ENCODE measurements at places on chromosomes 5 and 9. TPM values are rescaled to one million over a fixed set of nuclear protein-coding genes. Genes with fewer than 3 reads are reported as not detected.
A peak's percentile ranks its signal among the peaks of the same experiment; 100 is the strongest.

The TAF11L10 gene
- total RNA-seq, result not detected

The FBLL1 gene
- 0.31 TPM for total RNA-seq

GRCh38 chr5:63400079-63400478 is 562.2 kb downstream of the HTR1A start:
- no peaks in the 10 kb centered on the region for H3K27me3 ChIP-seq
- DNase-seq, result no peak
- no peak overlapping the region for H3K27ac ChIP-seq

DNA sequence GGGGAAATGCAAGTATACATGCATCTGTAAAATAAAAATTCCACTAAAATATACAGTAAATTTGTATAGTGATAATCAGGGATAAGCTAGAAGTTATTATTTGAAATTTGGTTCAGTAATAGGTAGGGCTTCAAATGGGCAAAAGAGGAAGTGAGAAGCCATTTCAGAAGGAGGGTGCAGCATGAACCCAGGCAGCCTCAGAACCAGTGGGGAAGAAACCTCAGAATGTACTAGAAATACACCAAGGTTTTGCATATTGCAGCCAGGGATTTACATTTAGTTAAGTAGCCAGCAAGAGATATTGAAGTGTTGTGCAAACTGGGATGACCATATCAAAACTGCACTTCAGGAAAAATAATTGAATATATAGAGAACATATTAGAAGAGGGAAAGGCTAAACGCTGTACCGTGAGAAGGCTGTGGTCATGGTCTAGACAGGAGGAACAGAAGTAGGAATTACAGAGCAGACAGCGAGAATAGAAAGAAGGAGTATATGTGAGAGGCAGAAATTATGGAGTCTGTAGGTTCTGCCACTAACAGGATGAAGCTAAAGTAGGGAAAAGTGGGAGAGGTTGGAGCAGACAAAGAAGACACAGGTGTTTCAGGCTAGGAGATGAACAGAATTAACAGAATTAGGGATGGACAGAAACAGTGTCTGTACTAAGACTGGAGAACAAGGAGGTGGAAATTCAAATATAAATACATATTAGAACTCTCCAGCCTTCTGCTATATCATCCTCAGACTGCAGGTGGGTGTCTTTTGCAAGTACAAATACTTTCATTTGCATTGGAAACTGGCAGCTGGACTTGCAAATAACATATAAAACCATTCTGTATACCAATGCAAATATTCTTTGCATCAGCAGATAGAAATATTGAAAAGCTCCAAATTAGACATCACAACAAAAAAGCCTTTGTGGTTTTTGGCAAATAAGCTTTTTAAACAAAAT is 335.6 kb downstream of the ZNF608 start:
- H3K36me3 ChIP-seq, result no peaks in the 10 kb centered on the region
- no peaks in the 10 kb centered on the region for H3K27me3 ChIP-seq
- H3K27ac ChIP-seq, result no peak overlapping the region
- DNase-seq, result no peak
- no peaks in the 10 kb centered on the region for H3K4me1 ChIP-seq

GRCh38 chr5:147538236-147538635 is 28.4 kb upstream of the DPYSL3 start:
- H3K27me3 ChIP-seq, result no peaks in the 10 kb centered on the region
- DNase-seq, result no peak
- H3K27ac ChIP-seq, result no peak overlapping the region
- no peaks in the 10 kb centered on the region for H3K4me1 ChIP-seq

DNA sequence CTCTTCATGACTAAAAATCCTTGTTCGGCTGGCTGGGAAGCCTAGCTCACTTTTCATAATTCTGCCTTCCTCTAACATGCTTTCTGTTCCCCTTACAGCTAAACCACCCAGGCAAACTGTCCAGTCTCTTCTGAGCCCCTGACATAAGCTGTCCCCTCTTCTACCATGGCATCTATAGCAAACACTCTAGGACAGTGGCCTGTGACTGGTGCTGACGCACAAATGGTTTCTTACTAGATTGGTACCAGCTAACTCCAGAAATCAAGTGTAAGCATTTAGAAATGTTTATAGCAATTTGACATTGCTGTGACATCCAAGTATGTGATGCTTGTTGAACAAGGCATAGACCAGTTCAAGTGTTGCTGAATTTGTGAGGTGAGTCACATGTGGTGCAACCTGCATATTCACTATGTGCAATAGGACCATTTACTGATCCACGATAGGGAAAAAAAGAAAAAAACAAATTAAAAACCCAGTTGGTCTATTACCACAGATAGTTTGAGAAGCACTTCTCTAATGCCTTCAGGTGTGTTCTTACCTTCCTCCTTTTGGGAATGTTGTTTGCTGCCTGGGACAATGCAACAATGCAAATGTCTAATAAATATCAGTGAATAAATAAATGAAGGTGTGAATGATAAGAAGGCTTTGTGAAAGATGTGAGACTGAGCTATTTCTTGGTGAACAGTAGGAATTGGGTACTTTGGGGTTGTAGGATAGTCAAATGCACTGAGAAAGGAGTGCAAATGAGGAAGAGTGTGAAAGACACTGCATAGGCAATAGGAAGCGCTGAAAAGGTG is 22.4 kb downstream of the ELOVL7 start:
- H3K27me3 ChIP-seq, result no peaks in the 10 kb centered on the region
- H3K4me1 ChIP-seq, result no peaks in the 10 kb centered on the region
- no peak overlapping the region for H3K4me3 ChIP-seq
- H3K36me3 ChIP-seq, result no peaks in the 10 kb centered on the region
- DNase-seq, result no peak
- H3K27ac ChIP-seq, result no peak overlapping the region

GRCh38 chr5:19002111-19002510 is 985.9 kb downstream of the CDH18 start:
- H3K36me3 ChIP-seq, result no peaks in the 10 kb centered on the region
- H3K27me3 ChIP-seq, result no peaks in the 10 kb centered on the region
- H3K4me1 ChIP-seq, result no peaks in the 10 kb centered on the region

DNA sequence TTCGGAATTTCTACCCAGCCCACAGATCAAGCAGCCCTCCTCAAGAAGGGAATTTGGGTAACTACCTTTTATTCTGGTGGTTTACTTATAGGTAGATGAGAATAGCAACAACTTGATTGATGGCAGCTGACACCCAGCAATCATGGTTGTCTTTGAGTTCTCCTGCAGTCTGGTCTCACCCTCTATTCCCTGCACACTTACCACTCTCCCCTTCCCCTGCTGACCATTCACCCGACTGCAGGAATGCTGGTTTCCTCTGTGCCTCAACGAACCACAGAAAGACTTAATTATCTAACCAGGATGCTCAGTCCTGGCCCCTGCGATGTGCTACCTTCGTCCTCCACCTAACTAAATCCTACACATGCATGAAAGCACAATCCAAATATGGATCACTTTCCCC is 243.0 kb downstream of the RFK start:
- no peaks in the 10 kb centered on the region for H3K4me1 ChIP-seq
- H3K27ac ChIP-seq, result no peak overlapping the region
- no peak for DNase-seq
- H3K4me3 ChIP-seq, result no peak overlapping the region
- no peaks in the 10 kb centered on the region for H3K27me3 ChIP-seq
- H3K36me3 ChIP-seq, result no peaks in the 10 kb centered on the region

GRCh38 chr5:35884773-35885172 is 28.1 kb downstream of the IL7R start:
- H3K4me3 ChIP-seq, result no peak overlapping the region
- no peaks in the 10 kb centered on the region for H3K27me3 ChIP-seq
- H3K27ac ChIP-seq, result no peak overlapping the region
- H3K4me1 ChIP-seq, result no peaks in the 10 kb centered on the region
- H3K36me3 ChIP-seq, result no peaks in the 10 kb centered on the region

DNA sequence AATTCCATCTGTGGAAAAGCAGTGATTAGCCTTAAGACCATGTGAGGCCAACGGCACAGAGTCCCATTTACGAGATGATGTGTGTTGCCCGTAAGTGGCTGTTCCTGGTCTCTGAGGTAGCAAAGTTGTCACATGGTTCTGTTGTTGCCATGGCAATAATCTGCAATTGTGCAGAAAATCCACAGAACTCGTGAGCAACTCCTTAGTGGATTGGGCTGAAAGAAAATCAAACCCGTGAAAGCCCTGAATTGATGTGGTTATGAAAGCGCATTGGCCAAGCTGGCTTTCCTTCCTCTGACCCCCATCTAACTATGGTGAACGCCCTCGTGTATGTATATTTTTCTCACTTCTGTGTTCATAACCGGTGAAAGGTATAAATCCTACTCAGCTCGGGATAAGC is 614.7 kb downstream of the EBF1 start:
- no peak overlapping the region for H3K27ac ChIP-seq
- H3K36me3 ChIP-seq, result no peaks in the 10 kb centered on the region
- DNase-seq, result no peak

DNA sequence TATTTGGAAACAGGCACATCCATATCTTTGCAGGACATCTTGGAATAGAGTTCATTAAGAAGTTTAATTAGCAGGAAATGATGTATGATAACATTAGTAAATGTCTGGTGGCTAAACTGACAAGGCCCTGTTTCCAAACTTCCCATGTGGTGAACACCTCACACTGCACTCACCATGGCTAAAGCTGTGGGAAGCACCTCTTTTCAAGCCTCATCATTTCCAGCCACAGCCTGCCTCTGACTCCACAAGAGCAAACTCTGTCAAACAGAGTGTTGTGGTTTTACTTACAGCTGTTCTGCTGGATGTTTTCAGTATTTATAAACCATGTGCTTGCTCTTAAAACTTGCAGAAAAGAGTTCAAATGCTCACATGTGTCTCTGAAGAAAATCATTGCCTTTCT is 14.9 kb upstream of the NDUFB6 start:
- DNase-seq, result no peak
- no peaks in the 10 kb centered on the region for H3K4me1 ChIP-seq
- no peaks in the 10 kb centered on the region for H3K27me3 ChIP-seq
- no peaks in the 10 kb centered on the region for H3K36me3 ChIP-seq
- H3K27ac ChIP-seq, result no peak overlapping the region

The ATP6V1G1 gene
- total RNA-seq, result 37.1 TPM

DNA sequence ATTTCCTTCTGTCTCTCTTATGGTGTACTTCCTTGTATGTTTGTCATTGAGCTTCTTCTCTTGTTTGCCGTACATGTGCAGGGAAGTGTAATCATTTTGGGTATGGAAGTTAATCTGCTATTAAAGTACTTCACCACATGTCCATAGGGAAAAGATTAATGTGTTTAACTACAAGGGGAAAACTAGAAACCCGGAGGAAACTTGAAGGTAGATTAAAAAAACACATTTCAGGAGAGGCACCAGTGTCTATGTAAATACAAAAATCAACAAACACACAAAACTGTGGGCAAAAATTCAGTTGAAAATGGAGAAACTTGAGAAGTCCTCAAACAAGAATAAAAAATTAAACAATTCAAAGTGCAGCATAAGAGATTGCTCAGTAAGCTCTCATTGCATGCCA is 166.4 kb downstream of the PBX3 start:
- H3K4me3 ChIP-seq, result no peak overlapping the region
- no peaks in the 10 kb centered on the region for H3K4me1 ChIP-seq
- no peaks in the 10 kb centered on the region for H3K27me3 ChIP-seq
- H3K36me3 ChIP-seq, result no peaks in the 10 kb centered on the region
- no peak for DNase-seq

DNA sequence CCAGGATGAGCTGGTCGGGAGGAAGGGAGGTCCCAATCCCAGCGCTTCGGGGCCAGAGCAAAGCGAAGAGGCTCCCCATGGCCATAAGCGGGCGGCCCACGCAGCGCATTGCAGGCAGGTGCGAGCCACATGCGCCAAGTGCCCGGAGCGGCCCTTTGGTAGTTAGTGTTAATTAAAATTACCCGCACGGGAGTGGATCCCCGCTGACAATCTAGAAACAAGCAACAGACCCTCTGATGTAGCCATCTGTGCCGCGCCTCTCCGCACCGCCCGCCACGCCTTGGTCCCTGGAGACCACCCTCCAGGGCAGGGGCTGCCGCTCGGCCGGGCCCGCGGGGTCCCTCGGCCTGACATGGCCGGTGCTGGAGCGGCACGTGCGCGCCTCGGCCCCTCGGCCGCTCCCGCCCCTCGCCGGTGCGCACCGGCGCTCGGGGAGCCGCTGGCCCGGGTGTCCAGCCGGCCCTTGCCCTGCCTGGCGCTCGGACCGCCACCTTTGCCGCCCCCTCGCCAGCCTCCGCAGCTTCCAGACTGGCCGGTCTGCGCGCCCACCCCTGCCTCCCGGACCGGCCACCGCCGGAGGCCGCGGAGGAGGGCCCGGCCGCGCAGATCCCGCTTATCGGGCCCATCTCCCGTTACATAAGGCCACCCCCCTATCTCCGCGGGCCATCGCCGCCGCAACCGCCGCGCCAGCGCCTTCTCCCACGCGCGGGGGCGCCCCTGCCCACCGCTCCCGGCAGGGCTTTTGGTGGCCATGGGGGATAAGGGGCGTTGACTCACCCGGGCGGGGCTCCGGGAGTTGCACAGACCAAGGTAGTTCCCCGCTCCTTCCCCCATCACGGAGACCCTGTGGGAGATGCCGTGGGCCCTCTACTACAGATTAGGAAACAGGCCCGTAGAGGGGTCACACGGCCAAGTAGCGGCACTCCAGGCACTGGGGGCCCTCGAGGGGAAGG is 1.9 kb upstream of the IL13 start:
- H3K27ac ChIP-seq, result no peak overlapping the region
- H3K27me3 ChIP-seq, result no peaks in the 10 kb centered on the region

The FGF1 gene
- total RNA-seq, result 0.28 TPM

DNA sequence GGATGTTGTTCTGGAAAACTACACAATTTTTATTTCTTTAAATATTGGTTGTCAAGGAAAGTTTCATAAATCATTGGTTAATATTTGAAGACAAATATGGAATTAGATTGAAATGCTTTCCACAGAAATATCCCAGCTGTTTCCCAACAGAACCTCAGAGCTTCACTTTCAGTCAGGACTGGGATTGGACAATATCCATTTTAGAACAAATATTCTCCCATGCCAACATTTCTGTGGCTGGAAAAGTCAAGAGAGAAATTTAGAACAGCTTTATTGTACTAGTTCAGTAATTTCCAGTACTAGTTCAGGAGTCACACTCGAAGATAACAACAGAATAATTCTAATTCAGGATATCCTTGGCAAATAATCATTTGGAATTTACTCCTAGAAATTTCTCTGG is 116.1 kb upstream of the TUT7 start:
- no peaks in the 10 kb centered on the region for H3K27me3 ChIP-seq
- H3K27ac ChIP-seq, result no peak overlapping the region
- no peak for DNase-seq
- no peaks in the 10 kb centered on the region for H3K36me3 ChIP-seq

- peaks cover 26% of the 10 kb centered on the region for H3K4me1 ChIP-seq
- no peaks in the 10 kb centered on the region for H3K36me3 ChIP-seq
- H3K27ac ChIP-seq, result peak overlapping the region; percentile 82
- no peaks in the 10 kb centered on the region for H3K27me3 ChIP-seq
These were observed 8.5 kb downstream of the NRARP start for GRCh38 chr9:137293482-137294090.

Measured in pancreas (tissue), 10 donors.